Hindlimb muscle (tissue), 1 donor: ENCODE measurements at places on chromosomes 2 and 18.

- no peak for DNase-seq
Measured at GRCh38 chr2:99692785-99693184, 203.0 kb upstream of the REV1 start.

DNA sequence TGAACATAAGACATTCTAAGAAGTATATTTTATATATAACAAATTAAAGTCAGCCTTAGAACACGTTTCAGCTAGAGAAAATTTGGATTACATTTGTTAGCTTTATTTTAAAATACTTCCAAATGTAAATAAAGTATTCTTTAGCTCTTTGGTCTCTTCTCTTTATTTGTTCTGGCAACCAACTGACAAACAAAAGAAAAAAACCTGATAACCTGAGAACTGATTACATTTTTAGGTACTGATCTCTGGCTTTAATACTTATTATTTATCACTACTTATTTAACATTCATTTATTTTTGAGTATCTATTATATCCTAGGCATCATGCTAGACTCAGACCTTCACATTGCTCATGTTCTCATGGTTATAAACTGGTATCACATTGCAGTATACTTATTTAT, 18.5 kb downstream of the CCDC138 start:
- no peak for DNase-seq

- DNase-seq: no peak
Measured at GRCh38 chr2:73944714-73945113, 18.0 kb downstream of the DGUOK start.

DNA sequence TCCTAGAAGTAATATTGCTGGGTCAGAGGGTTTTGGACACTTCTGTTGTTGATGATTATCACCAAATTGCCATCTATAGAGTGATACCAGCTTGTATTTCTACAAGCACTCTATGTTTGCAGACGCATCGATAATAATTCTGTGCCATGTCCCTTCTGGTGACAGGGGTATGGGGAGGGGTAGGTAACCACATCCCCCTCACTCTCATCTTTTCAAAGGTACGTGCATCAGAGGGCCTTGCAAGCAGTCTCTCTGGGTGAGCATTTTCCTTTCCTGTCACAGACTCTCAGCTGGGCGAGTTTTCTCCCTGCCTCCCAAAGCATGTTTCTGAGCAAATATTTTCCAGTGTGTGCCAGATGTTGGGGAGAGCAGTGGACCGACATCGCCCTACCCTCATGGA, 98.0 kb downstream of the SMAD7 start:
- DNase-seq: no peak

GRCh38 chr18:45481821-45482220, 133.5 kb upstream of the SLC14A2 start:
- DNase-seq: no peak

DNA sequence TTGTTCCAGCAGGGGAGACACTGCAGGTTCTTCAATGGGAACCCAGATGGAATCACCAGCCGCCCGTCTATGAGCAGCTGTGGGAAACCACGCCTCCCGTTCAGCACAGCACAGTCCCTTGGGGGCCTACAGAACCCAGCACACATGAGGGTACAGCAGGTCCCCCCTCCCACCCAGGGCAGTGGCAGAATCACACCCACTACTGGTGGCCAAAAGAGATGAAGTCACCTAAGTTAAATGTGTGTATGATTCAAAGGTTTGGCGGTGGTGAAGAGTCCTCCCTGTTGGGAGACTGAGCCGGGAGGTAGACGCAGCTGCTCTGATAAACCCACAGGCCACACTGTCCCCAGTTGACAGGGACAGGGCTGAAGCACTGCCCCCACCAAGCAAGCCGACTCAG, 44.3 kb downstream of the L3MBTL4 start:
- DNase-seq: no peak

- peak; percentile 27 for DNase-seq
Measured at GRCh38 chr2:165901620-165902298, 51.8 kb downstream of the TTC21B start.
